ENCODE measurements at places on chromosomes 1 and 21.

DNA sequence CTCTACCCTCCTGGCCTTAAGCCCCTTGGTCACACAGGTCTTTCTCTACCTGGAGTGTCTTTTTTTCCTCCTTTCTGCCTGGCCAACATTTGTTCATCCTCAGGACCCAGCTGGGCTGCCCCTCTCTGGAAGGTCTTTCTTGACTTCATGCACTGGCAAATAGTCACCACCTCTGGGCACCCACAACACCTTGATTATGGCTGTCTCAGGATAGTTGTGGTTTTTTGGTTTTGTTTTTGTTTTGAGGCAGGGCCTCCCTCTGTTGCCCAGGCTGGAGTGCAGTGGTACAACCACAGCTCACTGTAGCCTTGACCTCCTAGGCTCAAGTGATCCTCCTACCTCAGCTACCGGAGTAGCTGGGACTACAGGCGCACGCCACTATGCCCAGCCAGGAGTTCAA, 10.8 kb downstream of the RPS6KA1 start:
- DNase-seq, result no peak

GRCh38 chr21:29430030-29430429, 131.3 kb downstream of the BACH1 start:
- no peak for DNase-seq

DNA sequence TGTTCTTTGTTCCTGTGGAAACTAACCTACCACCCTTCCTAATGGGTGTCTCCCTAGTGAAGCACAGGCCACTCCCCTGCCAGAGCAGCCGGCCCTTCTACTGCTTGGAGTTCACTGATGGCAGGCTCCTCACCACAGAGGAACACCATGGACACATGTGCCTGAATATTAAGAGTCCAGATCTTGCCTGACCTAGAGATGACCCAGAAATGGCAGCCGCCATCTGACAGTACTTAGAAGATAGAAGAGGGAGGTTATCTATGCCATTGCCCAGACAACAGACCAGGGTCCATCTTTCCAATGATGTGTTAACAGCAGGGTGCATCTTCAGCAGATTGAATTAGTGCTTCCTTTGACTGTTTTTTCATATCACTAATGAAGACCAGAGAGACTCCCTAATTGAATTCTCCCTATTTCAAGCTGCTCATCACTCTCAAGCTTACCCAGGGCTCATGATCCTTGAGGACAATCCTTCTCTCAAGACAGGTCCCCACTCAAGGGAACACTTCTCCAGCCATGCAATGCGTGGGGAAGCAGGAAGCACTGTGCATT, 59.8 kb downstream of the PLEKHA6 start:
- DNase-seq, result no peak

- DNase-seq, result no peak
Measured at GRCh38 chr1:238642231-238642630, 744.1 kb upstream of the CHRM3 start.

DNA sequence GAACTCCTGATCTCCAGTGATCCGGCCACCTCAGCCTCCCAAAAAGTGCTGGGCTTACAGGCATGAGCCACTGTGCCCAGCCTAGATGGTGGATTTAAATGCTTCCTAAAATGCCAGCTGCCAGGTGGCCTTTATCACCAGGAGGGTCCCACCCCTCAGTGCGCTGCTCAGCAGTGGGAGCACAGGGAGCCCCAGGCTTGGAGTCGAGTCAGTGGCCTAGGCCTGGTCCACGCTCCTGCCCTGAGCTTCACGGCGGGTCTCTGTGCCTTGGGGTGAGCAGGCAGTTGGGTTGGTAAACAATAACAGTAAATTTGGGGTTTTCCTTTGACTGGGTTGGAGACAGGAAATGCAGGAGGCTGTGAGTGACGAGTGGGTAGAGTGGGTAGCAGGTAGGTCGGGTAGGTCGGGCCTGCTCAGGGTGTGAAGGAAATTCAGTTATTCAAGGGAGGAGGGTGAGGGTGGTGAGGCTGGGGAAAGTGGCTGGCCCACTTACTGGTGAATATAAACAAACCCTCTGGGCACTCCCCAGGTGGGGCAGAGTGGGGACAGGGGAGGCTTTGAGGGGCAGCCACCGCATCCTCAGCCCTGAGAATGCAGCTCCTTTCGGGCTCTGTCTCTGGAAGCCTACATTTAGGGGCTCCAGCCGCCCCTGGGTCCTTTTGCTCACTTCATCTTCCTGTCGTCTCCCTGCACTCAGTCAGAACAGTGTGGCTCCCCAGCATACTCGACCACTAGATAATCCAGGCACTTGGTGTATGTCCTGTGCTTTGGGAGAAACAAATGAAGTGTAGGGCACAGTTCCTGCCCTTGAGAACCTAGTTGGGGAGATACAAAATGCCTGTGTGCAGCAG, 33.5 kb upstream of the IL19 start:
- DNase-seq, result no peak

DNA sequence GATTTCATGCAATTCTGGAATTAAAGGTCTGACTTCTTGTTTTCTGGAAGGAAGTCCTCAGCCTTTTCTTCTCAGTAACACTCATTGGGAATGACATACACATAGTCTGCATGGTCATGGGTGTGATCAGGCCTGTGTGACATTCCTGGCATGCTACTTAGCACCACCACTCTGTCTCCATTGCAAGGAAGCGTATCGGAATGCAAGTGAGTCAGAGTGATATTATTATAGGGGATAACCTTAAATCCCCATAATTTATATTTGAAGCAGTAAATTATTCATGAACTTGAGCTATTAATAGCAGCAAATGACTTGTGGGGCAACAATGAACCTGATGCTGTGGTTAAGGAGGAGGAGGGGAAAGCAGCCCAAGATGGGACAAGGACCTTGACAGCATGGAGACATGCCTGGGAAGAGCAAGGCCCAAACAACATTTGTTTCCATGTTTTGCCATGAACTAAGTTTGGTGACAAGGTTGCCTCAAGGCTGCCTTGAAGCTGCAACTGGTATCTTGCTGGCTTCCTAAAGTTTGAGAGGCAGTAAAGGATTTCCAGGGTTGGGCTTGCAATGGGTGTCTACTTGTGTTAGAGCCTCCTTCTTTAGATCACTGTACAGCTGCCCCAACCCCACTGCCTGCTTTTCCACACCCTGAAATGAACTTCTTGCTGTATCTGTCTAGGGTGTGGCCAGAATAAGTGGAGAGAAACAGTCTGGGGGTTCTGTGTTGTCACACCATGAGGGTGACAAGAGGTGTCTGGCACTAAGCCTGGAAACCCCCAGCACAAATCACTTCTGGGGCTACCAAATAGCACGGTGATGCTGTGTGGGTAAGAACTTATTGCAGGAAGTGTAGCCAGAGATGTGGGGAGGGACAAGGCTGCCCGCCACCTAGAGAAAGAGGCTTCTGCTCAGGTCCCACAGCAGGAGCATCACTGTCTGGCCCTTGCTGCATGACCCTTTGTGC, 4.6 kb downstream of the MAB21L3 start:
- DNase-seq, result peak; percentile 88

DNA sequence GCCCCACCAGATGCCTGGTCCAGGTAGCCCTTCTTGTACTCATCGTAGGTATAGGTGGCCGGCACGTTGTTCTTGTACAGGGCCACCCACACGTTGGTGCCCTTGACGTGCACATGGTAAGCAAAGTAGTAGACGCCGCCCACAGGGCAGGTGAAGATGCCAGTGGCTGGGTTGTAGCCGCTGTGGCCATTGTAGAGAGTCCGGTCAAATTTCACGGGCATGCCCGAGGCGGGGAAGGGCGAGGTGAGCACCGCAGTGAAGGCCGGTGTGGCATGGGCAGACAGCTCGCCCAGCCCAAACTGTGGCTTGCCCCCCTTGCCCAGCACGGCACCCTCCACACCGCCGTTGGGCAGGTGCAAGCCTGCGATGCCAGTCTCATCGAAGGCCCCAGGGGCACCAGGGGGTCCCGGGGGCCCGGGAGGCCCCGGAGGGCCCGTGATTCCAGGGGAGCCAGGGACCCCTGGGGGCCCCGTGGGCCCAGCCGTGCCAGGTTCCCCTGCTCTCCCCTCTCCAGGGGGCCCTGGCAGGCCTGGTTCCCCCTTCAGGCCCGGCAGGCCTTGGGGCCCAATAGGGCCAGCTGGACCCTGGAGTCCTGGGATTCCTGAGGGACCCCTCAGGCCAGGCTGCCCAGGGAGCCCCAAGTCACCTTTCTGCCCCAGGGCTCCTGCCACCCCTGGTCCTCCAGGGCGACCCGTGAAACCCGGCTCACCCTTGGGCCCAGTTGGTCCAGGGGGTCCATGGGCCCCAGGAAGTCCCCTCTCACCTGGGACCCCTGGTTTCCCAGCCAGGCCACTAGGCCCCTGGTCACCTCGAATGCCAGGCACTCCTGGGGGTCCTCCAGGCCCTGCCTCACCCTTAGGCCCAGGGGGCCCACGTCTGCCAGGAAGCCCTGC, 9.2 kb downstream of the ADPRS start:
- DNase-seq, result no peak

DNA sequence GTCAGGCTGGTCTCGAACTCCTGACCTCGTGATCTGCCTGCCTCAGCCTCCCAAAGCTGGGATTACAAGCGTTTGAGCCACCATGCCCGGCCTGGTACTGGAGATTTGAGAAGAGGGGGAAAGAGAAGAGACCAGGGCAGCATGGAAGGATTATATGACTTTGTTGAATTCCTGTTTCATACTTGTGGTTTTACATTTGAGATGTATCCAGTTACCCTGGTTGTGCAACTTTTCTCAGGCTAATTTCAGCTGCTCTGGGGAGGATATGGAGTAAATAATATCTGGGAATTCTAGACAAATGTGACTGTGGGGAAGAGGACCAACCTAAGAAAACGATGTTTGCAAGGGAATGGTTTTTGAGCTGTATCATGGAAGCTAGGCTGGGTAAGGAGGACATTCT, 89.5 kb upstream of the GREM2 start:
- DNase-seq, result no peak

DNA sequence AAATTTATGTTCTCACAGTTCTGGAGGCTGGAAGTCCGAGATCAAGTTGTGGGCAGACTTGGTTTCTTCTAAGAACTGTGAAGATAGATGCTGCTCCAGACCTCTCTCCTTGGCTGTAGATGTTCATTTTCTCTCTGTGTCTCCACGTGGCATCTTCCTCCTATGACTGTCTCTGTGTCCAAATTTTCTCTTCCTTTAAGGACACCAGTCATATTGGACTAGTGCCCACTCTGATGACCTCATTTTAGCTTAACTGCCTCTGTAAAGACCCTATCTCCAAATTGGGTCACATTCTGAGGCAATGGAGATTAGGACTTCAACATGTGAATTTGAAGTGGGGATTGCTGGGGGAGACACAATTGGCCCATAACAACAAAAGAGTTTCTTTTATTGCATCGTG, 125.3 kb upstream of the ETS2 start:
- no peak for DNase-seq

- no peak for DNase-seq
Measured at GRCh38 chr21:46664316-46664995, 29.0 kb downstream of the PRMT2 start.

- no peak for DNase-seq
Measured at GRCh38 chr1:12069623-12070244, 6.6 kb downstream of the TNFRSF8 start.

DNA sequence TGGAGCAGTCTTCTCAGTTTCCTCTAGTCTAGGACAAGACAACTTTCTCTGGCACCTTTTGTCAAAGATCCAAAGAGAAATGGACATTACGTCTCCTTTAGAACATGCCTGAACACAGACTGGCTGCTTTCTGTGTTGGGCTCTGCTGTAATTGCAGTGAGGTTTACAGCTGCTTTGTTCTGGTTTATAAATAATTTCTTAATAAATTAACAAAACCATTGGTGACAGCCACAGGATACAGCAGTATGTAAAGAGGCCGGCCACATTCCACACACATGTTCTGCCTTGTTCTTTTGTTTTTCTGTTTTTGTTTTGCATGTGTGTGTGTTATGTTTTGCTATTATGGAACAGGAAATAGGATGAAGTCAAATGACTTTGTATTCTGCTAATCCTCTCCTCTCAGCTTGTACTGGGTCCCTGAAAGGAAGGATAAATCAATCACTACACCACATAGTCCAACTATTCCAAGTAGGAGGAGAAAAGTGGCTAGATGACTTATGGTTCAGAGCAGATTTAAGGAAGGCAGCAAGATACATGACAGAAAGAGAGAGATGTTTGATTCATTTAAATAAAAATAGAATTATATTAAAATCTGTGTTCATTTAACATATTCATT, 161.5 kb upstream of the ESRRG start:
- no peak for DNase-seq

DNA sequence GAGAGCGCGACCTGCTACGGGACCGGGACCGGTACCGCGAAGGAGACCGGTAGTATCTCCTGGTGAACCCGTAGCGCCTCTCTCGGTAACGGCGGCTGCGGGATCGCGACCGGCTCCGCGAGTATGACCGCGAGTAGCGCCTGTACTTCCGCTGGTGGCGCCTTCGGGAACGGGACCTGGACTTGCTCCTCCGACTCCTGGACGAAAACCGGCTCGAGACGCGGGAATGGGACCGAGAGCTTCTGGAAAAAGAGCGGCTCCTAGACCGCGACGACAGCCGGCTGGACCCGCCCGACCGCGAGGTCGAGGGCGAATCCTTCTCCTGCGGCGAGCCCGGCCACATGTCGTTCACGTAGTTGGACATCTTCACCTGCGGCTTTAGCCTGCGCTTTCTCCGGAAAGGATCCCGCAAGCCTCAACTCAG, 642 bp downstream of the RSRP1 start:
- DNase-seq, result no peak

DNA sequence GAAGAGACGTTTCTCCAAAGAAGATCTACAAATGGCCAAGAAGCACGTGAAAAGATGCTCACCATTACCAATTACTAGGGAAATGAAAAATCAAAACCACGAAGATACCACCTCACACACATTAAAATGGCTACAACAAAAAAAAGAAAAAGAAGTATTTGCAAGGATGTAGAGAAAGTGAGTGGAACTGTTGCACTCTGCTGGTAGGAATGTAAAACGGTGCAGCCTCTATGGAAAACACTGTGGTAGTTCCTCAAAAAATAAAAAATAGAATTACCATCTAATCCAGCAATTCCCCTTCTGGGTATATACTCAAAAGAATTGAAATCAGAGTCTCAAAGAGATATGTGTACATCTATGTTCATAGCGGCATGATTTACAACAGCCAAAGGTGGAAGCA, 115.4 kb upstream of the EDN2 start:
- DNase-seq, result peak; percentile 9

- no peak for DNase-seq
Measured at GRCh38 chr1:47233186-47233585, 1.2 kb upstream of the TAL1 start.

DNA sequence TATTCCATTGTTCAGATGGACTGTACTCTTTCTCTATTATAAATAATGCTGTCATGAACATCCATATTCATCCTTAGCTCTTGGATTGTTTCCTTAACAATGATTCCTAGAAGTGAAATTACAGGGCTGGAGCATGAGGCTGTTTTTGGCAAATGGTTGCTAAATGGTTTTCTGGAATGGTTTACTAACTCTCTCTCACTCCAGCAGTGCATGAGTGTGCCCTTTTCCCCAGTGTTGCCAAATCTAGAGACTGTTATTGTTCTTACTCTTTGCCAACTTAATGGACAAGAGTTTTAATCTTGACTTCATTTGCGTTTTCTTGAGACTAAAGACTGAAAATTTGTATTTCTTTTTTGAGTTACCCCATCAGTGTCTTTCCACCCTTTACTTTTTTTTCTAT, 113.0 kb downstream of the PAPPA2 start:
- DNase-seq, result no peak
